Choroid plexus epithelial cell (primary cell): ENCODE measurements at places on chromosomes 1 and 21.

GRCh38 chr1:10338047-10338446, 60.8 kb upstream of the PGD start:
- peak; percentile 70 for DNase-seq

GRCh38 chr1:44848456-44849181, 5.6 kb upstream of the PTCH2 start:
- DNase-seq: no peak

DNA sequence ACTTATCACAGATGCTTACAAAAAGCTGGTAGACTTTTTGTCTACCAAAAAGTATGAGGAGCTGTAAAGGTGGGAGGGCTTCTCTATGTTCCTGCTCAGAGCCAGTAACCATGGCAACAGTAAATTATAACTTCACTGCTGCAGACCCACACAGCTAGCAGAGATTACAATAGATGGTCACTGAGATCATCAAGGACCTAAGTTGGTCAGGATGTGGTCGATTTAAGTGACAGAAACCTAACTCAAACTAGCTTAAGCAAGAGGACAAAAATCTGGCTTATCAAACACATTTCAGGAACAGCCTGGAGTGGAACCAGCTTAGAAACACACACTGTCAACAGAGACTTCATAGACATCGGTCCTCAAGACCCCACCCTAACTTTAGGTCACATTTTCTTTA, 113.4 kb upstream of the ATP1A1 start:
- DNase-seq: no peak

DNA sequence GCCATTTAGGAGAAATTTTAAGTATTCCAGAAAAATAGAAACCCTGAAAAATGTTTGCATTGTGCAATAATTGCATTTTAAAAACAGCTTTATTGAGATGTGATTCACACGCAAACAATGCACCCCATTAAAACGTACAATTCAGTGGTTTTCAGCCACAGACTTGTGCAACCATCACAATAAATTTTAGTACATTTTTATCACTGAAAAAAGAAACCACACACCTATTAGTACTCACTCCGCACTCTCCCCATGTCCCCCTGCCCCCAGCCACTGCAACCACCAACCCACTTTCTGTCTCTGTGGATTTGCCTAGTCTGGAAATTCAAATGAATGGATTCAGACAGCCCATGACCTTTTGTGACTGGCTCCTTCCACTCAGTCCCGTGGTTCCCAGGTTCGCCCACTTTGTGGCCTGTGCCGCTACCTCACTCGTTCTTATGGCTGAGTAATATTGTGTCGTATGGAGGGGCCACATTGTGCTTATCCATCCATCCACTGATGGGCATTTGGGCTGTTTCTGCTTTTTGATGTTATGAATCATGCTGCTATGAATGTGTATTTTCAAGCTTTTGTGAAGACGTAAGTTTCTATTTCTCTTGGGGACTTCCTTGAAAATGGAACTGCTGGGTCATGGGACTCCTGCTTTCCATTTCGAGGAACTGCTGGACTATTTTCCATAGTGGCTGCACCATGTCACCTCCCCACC, 147.7 kb upstream of the ARHGEF16 start:
- peak; percentile 71 for DNase-seq

DNA sequence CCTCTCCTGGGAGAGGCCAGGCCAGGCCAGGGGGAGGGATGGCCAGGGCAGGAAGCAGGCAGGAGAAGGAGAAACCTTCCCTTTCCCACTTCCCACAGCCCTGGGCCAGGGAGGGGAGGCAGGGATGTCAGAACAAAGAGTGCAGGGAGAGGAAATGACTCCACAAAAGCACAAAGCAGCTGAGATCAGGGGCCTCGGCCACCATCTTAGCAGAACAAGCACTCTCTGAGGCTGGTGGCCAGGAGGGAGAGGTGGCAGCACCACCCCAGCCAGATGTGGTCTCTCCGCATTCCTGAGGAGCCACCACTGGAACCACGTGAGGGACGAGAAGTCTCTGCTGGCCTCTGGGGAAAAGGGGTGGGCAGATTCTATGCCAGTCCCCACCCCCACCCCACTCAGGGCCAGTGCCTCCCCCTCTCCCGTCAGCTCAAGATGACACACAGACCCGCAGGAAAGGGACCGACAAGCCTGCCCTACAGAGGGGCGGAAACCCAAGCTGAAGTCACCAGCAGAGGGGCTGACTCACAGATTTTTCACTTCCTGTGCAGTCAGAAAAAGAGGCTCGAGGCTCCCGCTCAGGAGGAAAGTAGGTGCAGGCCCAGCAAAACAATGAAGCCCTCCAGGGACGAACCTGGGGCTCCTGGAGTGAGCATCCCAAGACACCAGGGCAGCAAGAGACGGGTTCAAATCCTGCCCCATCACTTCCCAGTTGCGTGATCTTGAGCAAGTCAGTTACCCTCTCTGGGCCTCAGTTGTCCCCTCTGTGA, 24.1 kb upstream of the ALDH4A1 start:
- peak; percentile 79 for DNase-seq

DNA sequence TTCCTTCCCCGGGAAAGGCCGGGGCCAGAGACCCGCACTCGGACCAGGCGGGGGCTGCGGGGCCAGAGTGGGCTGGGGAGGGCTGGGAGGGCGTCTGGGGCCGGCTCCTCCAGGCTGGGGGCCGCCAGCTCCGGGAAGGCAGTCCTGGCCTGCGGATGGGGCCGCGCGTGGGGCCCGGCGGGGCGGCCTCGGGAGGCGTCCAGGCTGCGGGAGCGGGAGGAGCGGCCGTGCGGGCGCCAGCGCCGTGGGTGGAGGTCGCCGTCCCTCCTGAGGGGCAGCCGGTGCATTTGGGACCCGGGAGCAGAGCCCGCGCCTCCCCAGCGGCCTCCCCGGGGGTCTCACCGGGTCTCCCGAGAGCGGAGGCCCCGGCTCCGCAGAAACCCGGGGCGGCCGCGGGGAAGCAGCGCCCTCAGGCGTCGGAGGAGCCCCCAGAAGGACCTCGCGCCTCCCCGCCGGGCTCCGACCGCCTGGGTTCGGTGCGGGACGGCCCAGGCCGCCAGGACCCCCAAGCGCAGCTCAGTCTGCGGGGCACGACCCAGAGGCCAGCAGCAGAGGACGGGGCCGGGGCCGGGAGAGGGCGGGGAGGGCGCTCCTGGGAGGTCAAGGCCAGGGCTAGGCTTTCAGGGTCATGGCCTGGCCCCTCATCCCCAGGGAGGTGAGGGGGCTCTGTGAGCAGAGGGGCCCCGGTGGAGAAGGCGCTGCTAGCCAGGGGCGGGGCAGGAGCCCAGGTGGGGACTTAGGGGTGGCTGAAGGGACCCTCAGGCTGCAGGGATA, 7.2 kb upstream of the SLX9 start:
- peak; percentile 34 for DNase-seq

DNA sequence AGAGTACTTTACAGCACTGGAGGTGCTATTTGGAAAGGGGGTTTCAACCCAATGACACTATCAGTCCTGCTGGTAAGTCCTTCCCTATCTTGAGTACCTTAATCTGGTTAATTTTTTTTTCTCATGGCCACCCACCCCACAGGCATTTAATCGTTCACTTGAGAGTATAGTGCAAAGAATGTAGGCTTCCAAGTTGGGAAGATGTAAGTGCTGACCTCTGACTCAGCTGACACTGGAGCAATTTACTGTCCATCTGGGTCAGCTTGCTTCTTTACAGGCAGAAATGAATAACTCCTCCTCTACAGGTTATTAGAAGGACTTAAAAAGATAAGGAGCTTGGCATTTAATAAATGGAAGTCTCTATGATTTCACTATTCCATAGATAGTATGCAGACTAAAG, 89.6 kb downstream of the AK5 start:
- DNase-seq: no peak

DNA sequence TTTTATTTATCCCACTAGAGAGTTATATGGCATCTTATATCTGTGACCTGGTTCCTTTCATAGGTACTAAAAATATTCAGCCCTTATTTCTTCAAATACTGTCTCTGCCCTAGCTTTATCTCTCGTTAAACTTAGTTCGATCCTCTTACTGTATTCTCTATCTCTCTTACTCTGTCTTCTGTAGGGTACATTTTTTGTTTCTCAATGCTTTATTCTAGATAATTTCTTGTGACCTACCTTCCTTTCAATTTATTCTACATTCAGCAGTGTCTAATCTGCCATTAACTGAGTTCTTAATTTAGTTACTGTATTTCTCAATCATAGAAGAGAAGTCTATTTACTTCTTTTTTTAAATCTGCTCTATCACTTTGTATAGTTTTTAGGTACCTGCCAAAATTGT, 1.8 kb upstream of the ZFP69 start:
- no peak for DNase-seq

- DNase-seq: peak; percentile 30
Observed at GRCh38 chr1:47442842-47443529, 5.1 kb downstream of the FOXD2 start.

- DNase-seq: peak; percentile 34
Observed at GRCh38 chr1:94864821-94865220, 44.7 kb downstream of the SLC44A3 start.

GRCh38 chr1:10401281-10401680, 2.4 kb downstream of the PGD start:
- peak; percentile 79 for DNase-seq

DNA sequence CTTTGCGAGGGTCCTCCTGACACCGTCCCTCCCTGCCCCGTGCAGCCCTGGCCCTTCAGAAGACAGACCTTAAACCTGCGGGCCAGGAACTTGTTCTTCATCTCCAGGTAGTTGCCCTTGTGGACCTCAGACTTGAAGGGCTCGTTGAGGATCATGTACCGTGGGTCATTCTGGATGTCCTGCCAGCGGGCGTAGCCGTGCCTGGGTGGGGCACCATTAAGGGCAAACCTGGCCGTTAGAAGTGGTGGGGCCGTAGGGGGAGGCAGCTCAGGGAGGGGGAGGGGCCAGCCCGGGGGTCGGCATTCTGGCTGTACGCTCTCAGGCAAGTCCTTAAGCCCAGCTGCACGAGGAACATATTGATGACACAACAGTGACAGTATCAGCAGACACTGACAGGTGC, 64.6 kb downstream of the KCNAB2 start:
- DNase-seq: no peak

DNA sequence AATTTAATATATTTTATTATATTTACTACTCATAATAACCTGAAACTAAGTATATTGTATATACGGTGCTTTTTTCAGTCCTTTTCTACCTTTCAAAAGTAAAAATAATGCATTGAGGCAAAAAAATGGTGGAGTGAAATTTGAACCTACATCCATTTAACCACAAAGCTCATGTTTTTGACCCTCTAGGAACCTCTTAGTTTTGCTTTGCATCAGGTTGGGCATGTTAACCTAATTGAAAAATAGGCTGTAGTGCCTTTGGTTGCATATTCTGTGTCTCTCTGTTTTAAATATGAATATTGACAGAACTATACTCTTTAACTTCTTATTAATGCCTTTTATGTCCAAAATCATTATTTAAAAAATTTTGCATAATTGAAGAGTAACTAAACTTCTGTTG, 3.8 kb downstream of the SGIP1 start:
- DNase-seq: peak; percentile 66

DNA sequence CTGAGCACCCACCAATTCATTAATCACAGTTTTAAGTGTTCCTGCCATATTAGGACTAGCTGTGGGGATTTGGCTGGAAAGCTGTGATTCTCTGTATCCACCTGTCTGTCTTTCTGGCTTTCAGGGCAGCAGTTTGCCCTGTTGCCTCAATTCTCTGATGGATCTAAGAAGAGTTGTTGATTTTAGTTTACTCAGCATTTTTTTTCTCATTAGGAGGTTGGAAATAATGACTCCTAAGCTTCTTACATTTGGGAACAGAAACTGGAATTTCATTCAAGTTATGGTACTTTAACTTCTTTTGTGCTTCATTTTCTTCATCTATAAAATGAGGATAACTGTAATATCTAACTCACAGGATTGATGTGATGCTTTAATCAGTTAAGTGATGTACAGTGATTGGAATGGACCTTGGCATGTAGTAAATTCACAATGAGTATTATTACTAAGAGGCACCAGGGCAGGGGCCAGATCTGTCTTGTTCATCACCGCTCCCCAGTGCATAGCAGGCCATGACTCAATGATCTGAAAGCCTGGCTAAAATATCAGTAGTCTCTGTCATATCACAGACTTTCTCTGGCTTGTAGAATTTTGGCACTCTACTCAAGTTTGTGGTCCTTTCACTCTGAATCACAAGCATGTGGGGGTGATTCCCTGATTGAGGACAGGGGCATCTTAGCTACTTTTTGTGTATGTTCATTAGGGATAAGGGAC, 51.4 kb upstream of the GREM2 start:
- no peak for DNase-seq

DNA sequence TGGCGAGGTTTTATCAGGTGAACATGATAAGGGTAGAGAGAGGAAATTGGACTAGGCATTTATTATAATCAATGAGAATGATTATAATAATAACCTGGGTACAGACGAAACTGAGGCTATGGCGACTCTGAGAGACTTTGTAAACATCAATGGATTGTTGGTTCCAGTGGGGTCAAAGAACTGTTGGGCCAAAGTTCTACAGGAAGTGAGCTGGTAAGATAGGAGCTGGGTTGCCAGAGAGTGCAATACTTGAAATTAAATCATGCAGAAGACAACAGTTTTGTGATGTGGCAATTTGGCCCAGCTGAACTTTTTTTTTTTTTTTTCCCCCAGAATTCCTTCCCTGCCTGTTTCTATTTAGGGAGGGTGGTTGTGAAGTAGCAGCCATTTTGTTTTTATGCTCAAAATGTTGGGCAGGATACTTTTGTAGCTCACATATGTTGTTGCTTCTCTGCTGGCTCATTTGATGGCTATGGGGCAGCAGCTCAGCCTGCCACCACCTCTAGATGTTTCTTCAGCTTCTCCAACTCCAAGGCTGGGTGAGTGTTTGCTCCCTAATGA, 286.5 kb upstream of the B3GALT2 start:
- DNase-seq: no peak

DNA sequence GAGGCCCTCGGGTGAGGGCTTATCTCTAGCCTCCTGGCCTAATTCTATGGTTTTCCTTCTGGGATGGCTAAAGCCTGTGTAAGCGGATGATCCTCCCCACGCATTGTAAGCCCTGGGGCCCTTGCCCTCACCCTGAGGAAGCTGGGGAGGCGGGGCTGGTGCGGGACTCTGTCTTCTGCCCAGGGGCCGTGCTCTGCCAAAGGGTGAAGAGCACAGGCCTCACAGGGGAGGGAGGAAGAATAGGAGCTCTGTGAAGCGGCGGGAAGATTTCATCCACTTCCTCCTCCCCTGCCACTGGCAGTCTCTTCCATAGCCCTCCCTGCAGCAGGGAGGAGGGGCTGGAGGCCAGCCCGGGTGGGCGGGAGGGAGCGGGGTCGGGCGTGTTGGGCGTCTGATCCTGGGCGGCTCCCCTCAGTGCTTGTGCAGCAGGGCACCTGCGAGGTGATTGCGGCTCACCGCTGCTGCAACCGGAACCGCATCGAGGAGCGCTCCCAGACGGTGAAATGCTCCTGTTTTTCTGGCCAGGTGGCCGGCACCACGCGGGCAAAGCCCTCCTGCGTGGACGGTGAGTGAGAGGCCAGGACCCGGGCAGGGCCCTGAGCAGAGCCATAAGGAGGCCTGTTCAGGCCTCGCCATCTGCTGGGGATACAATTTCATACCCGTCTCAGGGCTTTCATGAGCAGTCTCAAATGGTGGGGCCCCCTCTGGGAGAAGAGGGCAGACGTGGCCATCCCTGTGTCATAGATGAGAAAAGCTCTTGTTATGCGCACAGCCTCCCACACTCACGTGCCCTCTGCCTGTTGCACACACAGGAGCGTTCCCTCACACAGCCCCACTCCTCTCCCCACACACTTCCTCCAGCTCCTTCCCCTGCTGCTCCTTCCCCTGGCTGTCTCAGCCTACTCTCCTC, 7.7 kb upstream of the PPM1J start:
- peak; percentile 56 for DNase-seq

- DNase-seq: no peak
Observed at GRCh38 chr21:43294194-43294902, 125.5 kb downstream of the CRYAA start.
